ENCODE measurements at places on chromosomes 13 and 19.

GRCh38 chr13:33153421-33154404, 131.8 kb downstream of the STARD13 start:
- DNase-seq = no peak

GRCh38 chr19:10797541-10798256, 38.3 kb downstream of the TMED1 start:
- no peak for DNase-seq

DNA sequence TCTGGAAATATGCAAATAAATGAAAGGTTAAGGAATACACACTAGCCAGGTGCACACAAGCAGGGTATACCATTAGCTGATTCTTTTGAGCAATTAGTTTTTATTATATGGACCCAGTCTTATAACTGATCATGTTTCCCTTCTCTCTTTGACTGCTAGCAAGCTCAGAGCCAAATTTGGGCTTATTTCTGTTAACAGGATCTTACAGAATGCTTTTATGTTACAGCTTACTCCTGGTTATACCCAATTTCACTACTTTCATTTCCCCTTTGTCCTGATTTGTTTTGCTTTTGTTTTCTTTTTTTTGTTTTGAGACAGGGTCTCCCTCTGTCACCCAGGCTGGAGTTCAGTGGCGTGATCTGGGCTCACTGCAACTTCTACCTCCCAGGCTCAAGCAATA, 12.9 kb upstream of the TPT1 start:
- DNase-seq = no peak

GRCh38 chr19:39183104-39183503, 13.7 kb upstream of the NCCRP1 start:
- DNase-seq = peak; percentile 35

GRCh38 chr13:38784036-38784880, 97.4 kb downstream of the FREM2 start:
- DNase-seq = peak; percentile 82

GRCh38 chr13:49951754-49952535, 15.8 kb upstream of the SPRYD7 start:
- DNase-seq = no peak

GRCh38 chr13:110266983-110267382, 40.0 kb downstream of the COL4A1 start:
- no peak for DNase-seq

DNA sequence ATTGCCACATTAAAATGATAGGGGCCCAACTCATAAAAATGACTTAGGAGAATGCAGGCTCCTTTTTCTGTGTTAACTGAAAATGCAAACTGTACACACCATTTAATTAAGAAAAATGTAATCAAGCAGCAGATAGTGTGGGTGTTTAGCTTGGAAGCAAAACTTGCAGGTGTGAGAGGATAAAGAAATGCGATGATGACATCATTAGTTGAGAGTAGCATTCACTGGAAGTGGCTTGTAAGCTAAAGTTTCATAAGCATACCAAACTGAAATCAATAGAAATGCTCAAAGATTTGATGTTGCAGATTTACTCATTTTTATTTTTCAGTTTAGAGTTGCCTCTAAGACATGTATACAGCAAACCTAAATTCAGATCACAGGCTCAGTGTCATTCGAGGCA, 86.6 kb downstream of the PRR20E start:
- no peak for DNase-seq

- DNase-seq = peak; percentile 57
These were observed 2.5 kb upstream of the ISYNA1 start for GRCh38 chr19:18440415-18440877.

- DNase-seq = peak; percentile 30
These were observed 26.8 kb downstream of the PPP5C start for GRCh38 chr19:46373491-46374359.
